ENCODE measurements at places on chromosomes 6 and 20. TPM values are rescaled to one million over a fixed set of nuclear protein-coding genes. Genes with fewer than 3 reads are reported as not detected.

The CDSN gene
- not detected for polyA plus RNA-seq

The GHRH gene
- not detected for polyA plus RNA-seq

The SLC2A10 gene
- polyA plus RNA-seq: 21.9 TPM

The CRISP2 gene
- not detected for polyA plus RNA-seq

The FAM209B gene
- not detected for polyA plus RNA-seq

The WFDC10B gene
- not detected for polyA plus RNA-seq

The FOXS1 gene
- 4.1 TPM for polyA plus RNA-seq

The PNLDC1 gene
- 0.31 TPM for polyA plus RNA-seq
